ENCODE measurements at places on chromosomes 5 and 9.

GRCh38 chr5:65326922-65327321 is 154.8 kb downstream of the ADAMTS6 start:
- DNase-seq, result no peak

DNA sequence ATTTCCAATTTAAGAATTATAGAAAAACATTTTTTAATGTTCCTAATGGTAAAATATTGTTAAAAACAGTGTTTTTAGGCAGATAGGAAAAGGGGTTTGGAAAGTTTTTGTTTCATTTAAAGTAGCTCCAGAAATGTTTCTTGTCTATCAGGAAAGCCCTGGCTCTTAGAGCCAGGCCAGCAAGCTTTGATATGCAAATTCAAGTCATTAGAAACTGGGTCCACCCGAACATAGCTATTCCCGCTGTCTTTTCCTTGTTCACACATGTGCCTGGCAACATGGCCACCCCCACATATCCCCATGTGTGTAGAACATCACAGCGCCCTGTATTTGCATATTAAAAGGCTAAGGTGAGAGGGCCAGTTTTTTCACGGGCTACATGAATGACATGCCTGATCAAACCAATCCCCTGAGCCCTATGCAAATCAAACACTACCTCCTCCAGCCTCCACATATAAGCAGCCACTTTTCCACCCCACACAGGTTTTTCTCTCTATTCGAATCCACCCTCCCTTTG is 925.3 kb upstream of the CDH10 start:
- DNase-seq, result no peak

DNA sequence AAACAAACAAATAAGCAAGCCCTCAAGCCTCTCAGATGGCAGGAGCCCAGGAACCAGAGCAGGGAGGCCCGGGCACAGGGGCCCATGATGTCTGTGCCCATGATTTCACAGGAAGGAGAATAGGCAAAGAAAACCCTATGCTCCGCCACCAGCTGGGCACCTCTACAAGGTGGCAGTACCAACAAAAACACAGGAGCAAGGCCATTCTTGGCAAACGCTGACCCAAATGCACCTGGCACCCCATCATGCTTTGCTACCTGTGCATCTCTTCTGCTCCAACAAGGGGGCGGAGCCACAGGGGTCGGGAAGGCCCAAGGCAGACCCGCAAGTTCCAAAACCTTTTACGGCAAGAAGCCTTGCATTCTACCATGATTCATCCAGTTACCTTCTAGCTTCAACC is 3.1 kb downstream of the BRD3 start:
- no peak for DNase-seq

DNA sequence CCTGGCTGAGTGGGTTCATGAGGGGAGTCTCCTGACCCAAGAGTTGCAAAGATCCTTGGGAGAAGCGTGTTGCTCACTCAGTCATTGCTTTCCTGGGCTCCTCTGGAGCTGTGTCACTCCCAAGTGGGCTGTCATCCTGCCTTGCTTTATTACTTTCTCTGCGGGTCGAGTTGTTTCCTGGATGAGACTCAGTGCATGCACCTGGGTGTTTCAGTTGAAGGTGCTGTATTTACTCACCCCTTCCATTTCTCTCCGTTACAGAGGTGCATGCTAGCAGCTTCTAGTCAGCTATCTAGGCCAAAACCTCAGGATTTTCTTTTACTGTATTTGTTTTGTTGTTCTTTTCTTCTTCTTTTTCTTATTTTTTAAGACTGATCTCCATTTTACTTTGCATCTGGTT is 785.5 kb upstream of the EDIL3 start:
- DNase-seq, result no peak

DNA sequence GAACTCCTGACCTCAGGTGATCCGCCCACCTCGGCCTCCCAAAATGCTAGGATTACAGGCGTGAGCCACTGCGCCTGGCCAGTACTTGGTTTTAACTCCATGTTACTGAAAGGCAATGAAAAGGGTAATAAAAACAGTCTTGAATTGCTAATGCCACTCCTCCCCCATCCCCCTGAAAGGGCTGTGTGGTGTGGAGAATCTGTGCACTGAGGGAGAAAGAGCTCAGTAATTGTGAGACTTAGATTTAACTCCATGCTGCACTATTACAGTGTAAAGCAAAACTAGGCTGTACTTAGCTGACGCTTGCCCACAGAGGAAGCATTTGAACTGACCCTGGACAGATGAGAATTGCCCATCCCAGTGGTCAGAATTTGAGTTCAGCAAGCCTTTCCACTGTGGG is 1662.4 kb upstream of the ACO1 start:
- DNase-seq, result no peak

DNA sequence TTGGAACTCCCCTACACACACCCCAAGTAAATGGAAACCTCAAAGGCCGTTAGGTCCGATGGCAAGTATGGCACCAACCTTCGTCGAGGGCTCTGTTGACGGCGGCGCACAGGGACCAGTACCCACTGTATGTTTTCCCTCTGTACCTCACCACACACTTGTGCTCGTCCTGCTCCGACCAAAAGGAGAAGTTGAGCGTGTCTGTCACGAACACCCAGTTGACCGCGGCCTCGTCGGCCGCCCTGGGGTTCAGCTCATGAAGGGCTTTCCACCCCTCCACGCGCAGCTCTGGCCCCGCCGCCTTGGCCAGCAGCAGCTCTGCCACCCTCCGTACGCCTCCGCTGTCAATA is 24.0 kb downstream of the HNRNPK start:
- no peak for DNase-seq

DNA sequence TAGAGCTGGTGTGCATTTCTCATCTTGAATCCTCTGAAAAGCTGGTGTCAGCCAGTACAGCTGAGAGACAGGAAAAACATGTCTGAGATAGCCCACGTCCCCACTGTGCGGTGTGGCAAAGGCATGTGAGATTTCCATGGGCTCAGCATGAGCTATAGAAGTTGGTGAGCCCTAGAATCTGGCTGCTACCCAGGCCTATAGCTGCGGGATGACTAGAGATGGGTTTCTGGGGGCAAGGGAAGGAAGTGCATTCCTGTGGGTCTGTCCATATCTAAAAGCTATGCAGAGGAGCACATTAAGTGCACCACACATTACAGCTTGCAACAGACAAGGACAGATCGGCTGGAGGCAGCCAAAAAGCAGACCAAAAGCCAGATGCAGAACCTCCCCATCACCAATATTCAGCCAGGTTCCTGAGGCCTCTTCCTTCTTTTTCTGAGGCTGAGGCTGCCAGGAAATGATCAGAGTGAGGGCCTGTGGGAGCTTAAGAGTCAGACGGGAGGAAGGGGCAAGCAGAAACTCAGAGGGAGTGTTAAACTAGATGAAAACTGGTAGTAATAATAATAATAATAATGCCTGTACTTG is 55.8 kb upstream of the RANBP3L start:
- no peak for DNase-seq

DNA sequence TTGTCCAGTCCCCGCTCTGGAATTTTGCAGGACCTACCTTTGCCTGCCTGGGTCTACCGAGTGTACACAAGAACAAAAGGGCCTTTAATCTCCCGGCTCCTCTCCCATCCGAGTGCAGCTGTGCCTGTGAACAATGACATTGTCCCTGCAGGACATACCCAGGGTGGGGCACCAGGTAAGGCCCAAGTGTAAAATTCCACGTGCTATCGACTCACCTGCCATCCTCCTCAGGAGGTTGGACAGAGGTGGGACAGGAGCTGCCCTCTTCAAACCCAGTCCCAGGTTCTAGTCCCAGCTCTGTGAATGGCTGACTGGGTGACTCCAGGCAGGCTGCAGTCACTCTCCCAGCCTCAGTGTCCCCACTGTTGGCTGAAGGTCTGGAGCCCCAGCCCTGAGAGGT is 159.6 kb upstream of the ALDH1B1 start:
- no peak for DNase-seq

DNA sequence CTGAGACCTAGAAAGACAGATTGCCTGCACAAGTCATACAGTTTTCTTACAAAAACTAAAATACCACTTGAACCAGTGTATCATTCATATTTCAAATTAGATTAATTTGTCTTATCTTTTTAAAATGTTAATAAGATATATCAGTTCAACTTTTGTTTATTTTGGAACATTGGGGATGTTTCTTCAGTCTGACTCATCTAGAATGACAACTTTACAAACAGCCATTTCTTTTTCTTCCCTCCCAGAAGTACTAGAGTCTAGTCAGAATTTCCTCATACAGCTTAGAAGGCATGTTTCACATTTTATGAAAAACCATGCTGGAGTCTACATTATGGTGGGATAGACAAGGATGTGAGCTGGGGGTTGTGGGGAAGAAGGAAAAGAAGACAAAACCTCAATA is 262.5 kb downstream of the NFIB start:
- DNase-seq, result no peak

DNA sequence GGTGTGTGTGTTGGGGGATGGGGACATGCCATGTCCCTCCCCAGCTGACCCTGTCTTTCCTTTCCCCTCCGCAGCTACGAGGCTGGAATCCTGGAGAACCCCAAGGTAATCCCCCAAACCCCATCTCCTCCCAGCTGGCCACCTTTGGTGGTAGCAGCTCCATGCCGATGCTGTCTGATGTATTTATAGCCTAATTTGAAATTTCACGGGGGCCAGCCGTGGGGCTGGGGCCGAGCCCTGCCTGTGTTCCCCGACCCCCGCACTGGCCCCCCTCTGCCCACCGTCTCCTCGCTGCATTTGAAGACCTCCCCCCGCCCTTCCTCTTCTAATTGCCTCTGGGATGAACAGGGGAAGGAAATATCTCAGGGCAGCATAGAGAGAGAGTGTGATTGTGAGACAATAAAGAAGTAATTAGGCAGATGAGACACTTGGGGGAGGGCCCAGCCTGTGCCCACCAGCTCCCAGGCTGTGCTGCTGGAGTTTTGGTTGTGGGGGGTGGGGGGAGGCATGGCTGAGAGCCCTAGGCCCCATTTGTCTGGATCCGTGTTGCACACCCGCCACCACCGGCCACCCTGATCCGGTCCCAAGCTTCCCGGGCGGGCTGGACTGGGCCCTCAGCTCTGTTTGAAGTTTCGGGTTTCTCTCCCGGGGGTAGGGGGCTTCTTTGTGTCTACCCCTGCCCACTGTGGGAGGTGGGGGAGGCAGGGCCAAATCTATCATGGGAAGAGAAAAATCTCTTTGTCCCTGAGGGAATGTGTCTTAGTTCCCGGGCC is 26.8 kb downstream of the ASS1 start:
- no peak for DNase-seq

GRCh38 chr5:61416010-61416409 is 84.0 kb downstream of the ZSWIM6 start:
- DNase-seq, result no peak

- DNase-seq, result no peak
These were observed 978.5 kb downstream of the DTWD2 start for GRCh38 chr5:118009741-118010297.

- no peak for DNase-seq
These were observed 607.9 kb downstream of the RAB3C start for GRCh38 chr5:59190746-59191145.

DNA sequence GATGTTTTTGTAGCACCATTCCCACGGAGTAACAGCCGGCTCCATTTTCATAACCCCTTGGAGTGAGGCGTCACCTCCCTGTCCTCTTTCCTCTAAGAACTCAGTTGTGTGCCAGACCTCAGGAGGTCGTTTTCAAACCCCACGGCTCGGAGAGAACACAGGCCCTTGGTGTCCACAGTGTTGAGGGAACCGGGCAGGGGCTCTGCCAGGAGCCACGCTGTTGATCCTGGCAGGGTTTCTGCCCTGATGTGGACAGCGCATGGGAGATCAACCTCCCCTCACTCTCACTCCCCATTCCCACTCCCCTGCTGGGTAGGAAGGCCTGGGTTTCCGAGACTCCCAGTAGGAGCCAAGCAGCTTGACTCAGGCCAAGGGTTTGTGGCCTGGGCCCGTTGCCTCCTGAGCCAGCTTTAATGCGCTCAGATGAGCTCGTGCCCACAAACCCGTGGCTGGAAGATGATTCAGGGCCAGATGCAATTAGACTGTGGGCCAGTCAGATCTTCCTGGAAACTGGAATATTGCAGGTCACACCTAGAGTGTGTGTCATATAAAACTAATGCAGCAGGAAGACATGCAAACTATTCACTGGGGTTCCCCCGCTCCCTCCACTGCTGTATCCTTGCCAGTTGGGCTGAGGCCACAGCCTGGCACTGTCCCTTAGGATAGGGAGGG is 133.4 kb downstream of the SLC12A2 start:
- no peak for DNase-seq

DNA sequence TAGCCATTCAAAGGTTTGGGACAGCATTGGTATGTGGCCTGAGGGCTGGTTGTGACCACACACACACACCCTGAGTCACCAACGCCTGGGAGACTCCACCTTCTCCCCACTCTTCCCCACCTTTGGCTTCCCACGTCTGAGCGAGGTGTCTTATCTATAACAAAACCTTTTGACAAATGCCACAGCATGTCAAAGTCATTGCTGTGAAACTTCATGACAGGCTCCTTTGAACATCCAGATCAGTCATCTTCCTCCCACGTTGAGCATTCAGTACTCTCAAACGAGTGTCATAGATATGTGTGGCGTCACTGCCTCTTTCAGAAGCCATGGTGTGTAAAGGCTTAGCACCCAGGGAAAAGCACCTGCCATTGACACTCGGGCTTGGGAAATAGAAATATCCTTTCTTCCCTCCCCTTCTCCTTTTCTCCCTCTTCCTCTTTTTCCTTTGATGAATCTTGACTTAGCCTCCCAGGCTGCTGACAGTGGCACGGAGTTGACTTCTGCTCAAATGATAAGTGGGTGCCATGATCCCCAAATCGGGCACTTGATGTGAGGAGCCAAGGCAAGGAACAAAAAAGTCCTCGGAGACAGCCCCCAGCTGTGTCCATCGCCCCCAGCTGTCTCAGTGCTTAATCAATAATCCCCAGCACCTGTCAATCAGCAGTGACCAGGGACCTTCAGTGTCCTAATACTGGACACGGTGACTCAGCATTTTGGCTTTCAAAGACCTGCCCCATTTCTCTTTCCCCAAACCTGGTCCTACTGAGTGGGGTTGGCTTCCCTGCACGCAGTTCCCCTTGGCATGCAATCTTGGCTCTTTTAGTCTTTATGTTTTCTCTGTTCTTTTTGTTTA is 114.8 kb downstream of the FGF18 start:
- no peak for DNase-seq

- peak; percentile 73 for DNase-seq
These were observed at the start of gene FCHSD1 for GRCh38 chr5:141650851-141651727. Gene FCHSD1, minus strand, starts transcription at chr5:141651418. Its CDS starts 50 bp downstream, at chr5:141651368.

DNA sequence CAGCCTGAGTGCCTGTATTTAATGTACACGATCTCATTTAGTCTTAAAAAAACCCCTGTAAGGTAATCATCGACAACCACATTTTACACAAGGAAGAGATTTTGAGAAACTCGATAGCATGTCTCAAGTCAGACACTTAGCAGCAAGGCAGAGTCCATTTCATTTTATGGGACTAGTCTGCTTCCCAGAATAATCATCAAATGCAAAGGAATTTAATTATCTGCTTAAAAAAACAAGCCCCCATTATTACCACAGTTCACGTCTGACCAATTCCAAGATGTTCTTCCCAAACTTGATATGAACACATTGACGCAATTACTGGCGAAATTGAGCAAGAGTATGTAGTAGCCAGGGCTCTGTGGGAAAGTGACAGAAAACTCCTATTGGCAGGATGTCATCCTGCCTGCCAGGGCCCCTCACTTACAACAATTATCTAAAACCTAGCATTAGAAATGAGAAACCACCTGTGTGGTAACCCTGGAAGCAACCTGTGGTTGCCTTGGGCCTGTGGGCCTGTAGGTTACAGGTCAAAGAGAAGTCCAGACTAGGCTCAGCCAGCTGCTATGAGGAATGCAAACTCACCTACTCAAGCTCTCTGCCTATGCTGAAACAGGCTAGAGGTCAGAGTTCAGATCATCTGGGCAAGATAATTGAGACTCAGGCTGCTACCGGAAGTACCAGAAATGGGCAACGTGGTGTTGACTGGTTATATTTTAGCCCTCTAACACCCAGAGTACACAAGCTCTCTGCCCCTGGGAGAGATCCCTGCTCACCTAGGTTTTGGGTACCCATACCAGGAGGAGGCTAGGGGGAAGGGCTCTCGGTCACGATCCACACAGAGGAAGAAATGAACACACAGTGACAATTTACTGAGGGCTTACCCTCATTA is 1.6 kb downstream of the B4GALT1 start:
- DNase-seq, result no peak
